Activated CD4-positive, alpha-beta memory T cell treated with anti-CD3 and anti-CD28 coated beads, Interleukin-2, amount 10 ng/mL, durations not matched to agents 7 days and 5 days (primary cell): ENCODE measurements at places on chromosomes 7 and 10.
A peak's percentile ranks its signal among the peaks of the same experiment; 100 is the strongest.

- DNase-seq, result no peak
- no peak overlapping the region for H3K4me3 ChIP-seq
- no peaks in the 10 kb centered on the region for H3K4me1 ChIP-seq
- no peak overlapping the region for H3K27ac ChIP-seq
- no peaks in the 10 kb centered on the region for H3K27me3 ChIP-seq
Measured at GRCh38 chr7:144747936-144748335, 87.9 kb downstream of the TPK1 start.

DNA sequence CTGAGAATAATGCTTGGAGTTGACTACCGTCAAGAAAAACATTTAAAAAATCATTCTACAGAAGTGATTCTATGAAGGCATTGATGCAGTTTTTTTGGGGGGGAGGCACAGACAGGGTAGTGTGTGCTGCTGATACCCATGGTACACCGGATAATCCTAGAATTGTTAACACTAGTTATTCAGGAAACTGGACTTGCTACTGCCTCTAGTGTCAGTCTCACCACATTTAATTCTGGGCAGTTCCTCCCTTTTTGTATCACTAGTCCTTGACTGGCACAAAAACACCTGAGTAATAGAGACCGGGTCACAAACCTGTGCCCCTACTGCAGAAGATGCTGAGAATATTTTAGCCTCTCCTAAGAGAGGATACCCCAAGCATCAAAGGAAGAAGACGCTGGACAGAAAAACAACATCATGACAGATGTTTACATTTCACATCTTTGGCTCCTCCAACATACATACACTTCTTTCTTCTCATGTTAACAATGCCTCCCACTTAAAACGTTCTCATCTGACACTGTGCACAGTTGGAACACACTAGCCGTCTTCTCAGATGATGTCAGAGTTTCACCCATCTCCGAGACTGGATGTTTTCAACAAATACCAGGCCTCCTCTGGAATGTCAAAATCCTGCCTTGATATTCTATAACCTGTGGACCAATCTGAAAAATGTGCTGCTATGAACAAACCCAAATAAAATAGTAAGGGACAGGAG is 13.1 kb upstream of the TCAF1 start:
- no peak overlapping the region for H3K27ac ChIP-seq
- H3K4me1 ChIP-seq, result no peaks in the 10 kb centered on the region
- no peak for DNase-seq

GRCh38 chr10:6507311-6507710 is 72.8 kb downstream of the PRKCQ start:
- peak overlapping the region; percentile 40 for H3K4me3 ChIP-seq
- peaks cover 90% of the 10 kb centered on the region for H3K36me3 ChIP-seq
- H3K4me1 ChIP-seq, result peaks cover 72% of the 10 kb centered on the region
- peak; percentile 58 for DNase-seq

DNA sequence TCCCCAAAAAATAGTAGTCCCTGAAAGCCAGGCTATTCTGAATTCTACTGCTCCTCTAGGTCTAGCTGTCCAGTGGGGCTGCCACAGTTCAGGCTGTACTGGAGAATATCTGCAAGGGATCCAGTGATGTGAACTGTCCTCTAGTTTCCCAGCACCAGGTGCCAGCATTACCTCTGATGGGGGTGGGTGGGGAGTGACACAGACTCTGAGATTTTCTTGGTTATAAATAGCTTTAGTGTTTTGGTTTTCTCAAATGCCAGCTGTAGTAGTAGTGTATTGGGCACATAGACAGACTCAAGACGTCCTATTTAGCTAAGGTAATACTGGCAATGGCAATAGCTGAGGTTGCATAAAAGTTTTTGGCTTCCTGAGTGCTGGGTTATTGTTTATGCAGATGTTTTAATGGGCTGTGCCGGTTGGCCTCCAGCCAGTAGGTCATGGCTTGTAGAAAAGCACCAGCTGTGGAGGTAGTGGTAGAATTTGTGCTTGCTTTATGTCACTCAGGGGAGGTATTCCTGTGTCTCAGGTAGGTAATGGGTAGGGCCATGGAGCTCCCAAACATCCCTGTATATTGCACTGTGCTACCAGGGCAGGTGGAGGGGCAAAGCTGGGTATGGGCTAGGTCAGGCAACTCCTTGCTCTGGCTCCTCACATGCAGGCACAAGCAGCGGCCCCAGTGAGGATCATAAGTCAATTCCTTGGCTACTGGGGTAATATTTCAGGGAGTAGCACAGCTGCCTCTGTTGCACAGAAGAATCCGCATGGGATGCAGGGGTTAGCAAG is 338.7 kb upstream of the LRRTM3 start:
- DNase-seq, result no peak
- H3K27me3 ChIP-seq, result no peaks in the 10 kb centered on the region
- no peaks in the 10 kb centered on the region for H3K36me3 ChIP-seq
- H3K4me1 ChIP-seq, result no peaks in the 10 kb centered on the region

DNA sequence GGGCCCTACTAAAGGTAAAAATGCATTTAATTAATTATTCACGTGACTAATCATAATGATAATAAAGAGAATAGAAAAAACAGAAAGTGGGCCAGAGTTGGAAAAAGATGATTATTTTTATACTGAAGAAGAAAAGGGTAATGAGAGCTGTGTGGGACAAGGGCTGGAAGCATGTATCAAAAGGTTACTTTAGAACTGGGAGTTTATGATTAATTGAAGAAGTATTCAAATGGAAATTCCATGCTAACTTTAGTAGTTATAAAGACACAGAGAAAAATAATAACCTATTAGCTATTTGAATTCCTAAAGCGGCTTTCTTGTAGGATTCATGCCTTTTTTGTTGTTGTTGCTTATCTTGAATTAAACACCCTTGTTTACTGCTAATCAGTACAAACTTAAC is 49.9 kb downstream of the MKX start:
- H3K27me3 ChIP-seq, result peaks cover 21% of the 10 kb centered on the region
- no peaks in the 10 kb centered on the region for H3K4me1 ChIP-seq
- DNase-seq, result no peak
- no peak overlapping the region for H3K27ac ChIP-seq
- no peak overlapping the region for H3K4me3 ChIP-seq

- no peaks in the 10 kb centered on the region for H3K27me3 ChIP-seq
- no peak overlapping the region for H3K27ac ChIP-seq
- H3K4me1 ChIP-seq, result no peaks in the 10 kb centered on the region
- no peaks in the 10 kb centered on the region for H3K36me3 ChIP-seq
- H3K4me3 ChIP-seq, result no peak overlapping the region
Measured at GRCh38 chr10:130844310-130844709, 467.2 kb downstream of the TCERG1L start.

DNA sequence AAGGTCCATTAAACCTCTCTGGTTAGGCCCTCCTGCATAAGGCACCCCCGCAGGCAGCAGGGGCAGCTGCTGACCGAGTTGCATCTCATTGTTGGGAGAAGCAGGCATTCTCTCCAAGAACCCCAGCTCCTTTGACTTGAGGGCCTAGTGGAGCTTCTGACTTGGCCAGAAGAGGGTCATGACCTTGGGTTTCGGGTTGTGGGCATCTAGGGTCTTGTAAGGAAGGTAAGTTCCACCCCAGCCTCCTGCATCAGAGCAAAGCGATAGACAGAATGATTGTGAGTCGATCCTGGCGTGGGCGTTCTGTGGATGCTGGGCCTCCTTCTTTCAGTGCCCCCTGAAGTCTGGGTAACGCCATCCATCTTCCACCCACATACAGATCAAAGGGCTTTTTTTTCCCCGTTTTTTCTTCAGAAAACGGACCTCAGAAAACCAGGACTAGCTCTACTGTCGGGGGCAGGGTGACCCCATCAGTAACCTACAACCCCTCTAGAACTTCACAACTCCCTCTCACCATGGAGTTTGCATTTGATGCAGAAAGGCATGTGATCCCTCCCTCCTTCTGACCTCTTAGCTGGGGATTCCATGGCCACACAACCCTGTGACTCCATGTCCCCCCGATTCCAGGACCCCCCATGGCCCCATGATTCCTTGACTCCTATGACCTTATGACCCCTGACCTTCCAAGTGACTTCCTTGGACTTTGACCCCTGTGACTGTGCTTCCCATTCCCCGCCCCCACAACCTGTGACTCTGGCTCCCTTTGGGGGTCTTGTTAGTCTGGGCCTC is 3.0 kb downstream of the SEMA4G start:
- H3K4me1 ChIP-seq, result peaks cover 11% of the 10 kb centered on the region
- no peaks in the 10 kb centered on the region for H3K36me3 ChIP-seq
- peak; percentile 12 for DNase-seq

- no peaks in the 10 kb centered on the region for H3K36me3 ChIP-seq
- no peak overlapping the region for H3K4me3 ChIP-seq
- H3K4me1 ChIP-seq, result no peaks in the 10 kb centered on the region
Measured at GRCh38 chr7:20193242-20193777, 23.9 kb downstream of the MACC1 start.

GRCh38 chr7:111518264-111518663 is 44.0 kb downstream of the IMMP2L start:
- DNase-seq, result no peak
- no peaks in the 10 kb centered on the region for H3K36me3 ChIP-seq
- H3K4me1 ChIP-seq, result no peaks in the 10 kb centered on the region
- no peak overlapping the region for H3K4me3 ChIP-seq

- no peaks in the 10 kb centered on the region for H3K36me3 ChIP-seq
- no peaks in the 10 kb centered on the region for H3K27me3 ChIP-seq
- no peak overlapping the region for H3K4me3 ChIP-seq
- no peak overlapping the region for H3K27ac ChIP-seq
- no peak for DNase-seq
Measured at GRCh38 chr7:79880312-79880711, 254.3 kb upstream of the GNAI1 start.

DNA sequence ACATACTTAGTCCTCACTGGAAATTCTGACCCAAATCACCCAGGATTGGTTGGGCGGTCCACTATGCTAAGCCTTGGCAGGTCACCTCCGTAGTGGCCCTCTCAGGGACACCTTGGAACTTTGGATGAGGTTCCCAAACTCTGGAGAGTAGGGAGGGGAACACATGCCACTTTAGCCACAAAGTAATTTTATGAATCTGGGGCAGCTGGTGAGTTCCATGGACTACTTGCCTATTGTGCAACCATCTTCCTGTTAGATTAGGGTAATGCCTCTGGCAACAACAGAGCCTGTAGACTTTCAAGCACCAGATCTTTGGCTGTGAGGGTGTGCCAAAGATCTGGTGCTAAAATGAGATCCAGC is 77.7 kb downstream of the ITGB8 start:
- H3K27me3 ChIP-seq, result no peaks in the 10 kb centered on the region
- no peak overlapping the region for H3K4me3 ChIP-seq
- DNase-seq, result no peak
- no peaks in the 10 kb centered on the region for H3K4me1 ChIP-seq
- H3K36me3 ChIP-seq, result no peaks in the 10 kb centered on the region

GRCh38 chr7:142767451-142767850 is 3.3 kb upstream of the PRSS2 start:
- H3K27me3 ChIP-seq, result no peaks in the 10 kb centered on the region
- no peaks in the 10 kb centered on the region for H3K36me3 ChIP-seq
- DNase-seq, result no peak
- H3K4me1 ChIP-seq, result peaks cover 11% of the 10 kb centered on the region
- H3K4me3 ChIP-seq, result no peak overlapping the region

- H3K27me3 ChIP-seq, result no peaks in the 10 kb centered on the region
- DNase-seq, result peak; percentile 91
- peak within 1 kb of the TSS; percentile 91 for H3K27ac ChIP-seq
- H3K4me3 ChIP-seq, result peak within 1 kb of the TSS; percentile 83
- H3K4me1 ChIP-seq, result peaks cover 38% of the 10 kb centered on the region
- H3K36me3 ChIP-seq, result peaks cover 3% of the 10 kb centered on the region
Measured at GRCh38 chr7:143380646-143381426, at the start of gene ZYX. TSS of gene ZYX (plus strand) at chr7:143381345. CDS start at chr7:143381572, 227 bp downstream.

GRCh38 chr7:11750191-11750590 is 81.8 kb downstream of the THSD7A start:
- no peaks in the 10 kb centered on the region for H3K4me1 ChIP-seq
- H3K36me3 ChIP-seq, result no peaks in the 10 kb centered on the region
- no peak overlapping the region for H3K4me3 ChIP-seq
- H3K27me3 ChIP-seq, result no peaks in the 10 kb centered on the region
- no peak overlapping the region for H3K27ac ChIP-seq
- DNase-seq, result no peak

GRCh38 chr10:127903789-127904188 is 3.1 kb upstream of the PTPRE start:
- DNase-seq, result no peak
- no peaks in the 10 kb centered on the region for H3K36me3 ChIP-seq
- peaks cover 19% of the 10 kb centered on the region for H3K4me1 ChIP-seq
- H3K27me3 ChIP-seq, result peaks cover 46% of the 10 kb centered on the region
- no peak overlapping the region for H3K4me3 ChIP-seq

GRCh38 chr10:43885842-43886241 is 237.2 kb upstream of the ZNF32 start:
- peaks cover 8% of the 10 kb centered on the region for H3K27me3 ChIP-seq
- H3K4me3 ChIP-seq, result no peak overlapping the region
- H3K27ac ChIP-seq, result no peak overlapping the region
- H3K4me1 ChIP-seq, result no peaks in the 10 kb centered on the region

GRCh38 chr7:136741941-136742340 is 126.5 kb upstream of the CHRM2 start:
- H3K27me3 ChIP-seq, result no peaks in the 10 kb centered on the region
- H3K4me3 ChIP-seq, result no peak overlapping the region
- H3K4me1 ChIP-seq, result no peaks in the 10 kb centered on the region

- no peaks in the 10 kb centered on the region for H3K4me1 ChIP-seq
- no peak overlapping the region for H3K27ac ChIP-seq
- no peak for DNase-seq
- H3K4me3 ChIP-seq, result no peak overlapping the region
- H3K27me3 ChIP-seq, result no peaks in the 10 kb centered on the region
Measured at GRCh38 chr7:147510923-147511322, 1079.6 kb upstream of the C7orf33 start.

- peaks cover 18% of the 10 kb centered on the region for H3K36me3 ChIP-seq
- no peaks in the 10 kb centered on the region for H3K27me3 ChIP-seq
Measured at GRCh38 chr7:100211342-100211780, 8.4 kb upstream of the PVRIG start.

DNA sequence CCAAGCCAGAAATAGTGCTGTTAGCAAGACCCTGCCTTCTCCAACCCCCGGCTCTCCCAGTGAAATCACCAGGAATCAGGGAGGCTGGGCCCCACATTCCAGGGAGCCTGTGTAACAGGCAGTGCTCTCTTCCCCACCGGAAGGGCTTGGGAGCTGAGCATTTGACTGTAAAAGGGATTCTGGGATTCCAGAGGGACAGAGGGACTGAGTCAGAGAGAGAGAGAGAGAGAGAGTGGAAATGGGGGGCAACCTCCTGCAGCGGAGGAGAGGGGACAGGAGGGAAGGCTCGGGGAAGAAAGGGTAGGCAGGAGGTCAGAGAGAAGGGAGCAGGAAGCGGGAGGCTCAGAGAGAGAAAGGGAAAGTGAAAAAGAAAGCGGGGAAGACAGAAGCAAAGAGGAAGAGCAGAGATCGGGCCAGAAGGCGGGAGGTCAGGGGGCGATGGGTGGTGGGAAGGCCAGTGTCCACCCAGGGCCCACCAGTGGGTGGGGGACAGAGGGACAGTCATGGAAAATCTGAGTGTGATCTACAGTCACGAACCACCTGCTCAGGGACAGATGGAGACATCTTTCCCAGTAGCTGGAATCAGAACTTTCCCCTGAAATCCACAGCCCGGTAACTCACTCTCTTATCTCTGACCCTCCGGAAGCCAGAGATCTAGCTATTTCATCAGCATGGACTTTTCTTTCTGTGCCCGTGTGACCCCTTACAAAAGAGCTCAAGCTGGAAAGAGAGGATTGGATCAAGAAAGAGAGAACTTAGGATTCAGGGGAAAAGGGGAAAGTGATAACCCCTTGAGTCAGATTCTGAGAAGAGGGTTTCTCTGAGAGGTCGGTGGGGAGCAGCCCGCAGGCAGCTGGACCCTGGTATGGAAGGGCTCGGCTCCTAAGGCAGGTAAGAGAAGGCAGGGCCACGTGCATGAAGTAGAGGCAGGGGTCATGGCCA is 4.6 kb upstream of the SERPINE1 start:
- H3K27ac ChIP-seq, result no peak overlapping the region
- H3K4me3 ChIP-seq, result peak overlapping the region; percentile 32
- no peak for DNase-seq

GRCh38 chr10:60827791-60828488 is 49.7 kb downstream of the CDK1 start:
- H3K27ac ChIP-seq, result no peak overlapping the region
- H3K36me3 ChIP-seq, result no peaks in the 10 kb centered on the region
- peaks cover 12% of the 10 kb centered on the region for H3K4me1 ChIP-seq
- no peak for DNase-seq
